ENCODE measurements at places on chromosomes 3 and 15.

- DNase-seq: no peak
Observed at GRCh38 chr3:87873136-87873535, 185.7 kb downstream of the CGGBP1 start.

DNA sequence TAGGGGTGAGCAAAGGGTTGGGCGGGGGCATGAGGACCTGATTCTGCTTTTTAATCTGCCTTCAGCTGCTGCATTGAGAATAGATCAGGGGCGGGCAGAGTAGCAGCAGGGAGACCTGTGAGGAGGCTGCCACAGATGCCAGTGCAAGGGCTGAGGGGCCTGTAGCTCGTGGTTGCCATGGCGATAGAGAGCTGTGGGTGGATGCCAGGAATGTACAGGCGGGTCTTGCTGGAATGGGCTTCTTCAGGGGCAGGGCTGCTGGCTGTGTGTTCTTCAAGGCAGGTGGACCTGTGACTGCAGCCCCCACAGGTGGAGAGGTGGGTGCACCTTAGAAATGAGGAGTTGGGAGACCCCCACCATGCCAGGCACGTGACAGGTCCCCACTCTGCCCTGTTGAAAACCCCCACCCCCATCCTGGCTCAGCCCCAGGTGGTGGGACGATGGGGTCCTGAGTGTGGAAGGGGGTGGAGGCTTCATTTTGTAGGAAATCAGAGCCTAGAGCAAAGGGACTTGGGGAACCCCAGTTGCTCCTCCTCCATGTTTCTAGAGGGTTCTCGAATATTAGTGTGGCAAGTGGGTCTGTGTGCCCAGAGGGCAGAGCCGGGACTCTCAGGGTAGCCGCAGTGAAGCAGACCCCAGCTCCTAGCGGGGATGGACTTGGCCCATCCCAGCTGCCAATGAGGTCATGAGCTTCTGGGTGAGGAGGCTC is 38.3 kb downstream of the SLC6A6 start:
- DNase-seq: peak; percentile 60

DNA sequence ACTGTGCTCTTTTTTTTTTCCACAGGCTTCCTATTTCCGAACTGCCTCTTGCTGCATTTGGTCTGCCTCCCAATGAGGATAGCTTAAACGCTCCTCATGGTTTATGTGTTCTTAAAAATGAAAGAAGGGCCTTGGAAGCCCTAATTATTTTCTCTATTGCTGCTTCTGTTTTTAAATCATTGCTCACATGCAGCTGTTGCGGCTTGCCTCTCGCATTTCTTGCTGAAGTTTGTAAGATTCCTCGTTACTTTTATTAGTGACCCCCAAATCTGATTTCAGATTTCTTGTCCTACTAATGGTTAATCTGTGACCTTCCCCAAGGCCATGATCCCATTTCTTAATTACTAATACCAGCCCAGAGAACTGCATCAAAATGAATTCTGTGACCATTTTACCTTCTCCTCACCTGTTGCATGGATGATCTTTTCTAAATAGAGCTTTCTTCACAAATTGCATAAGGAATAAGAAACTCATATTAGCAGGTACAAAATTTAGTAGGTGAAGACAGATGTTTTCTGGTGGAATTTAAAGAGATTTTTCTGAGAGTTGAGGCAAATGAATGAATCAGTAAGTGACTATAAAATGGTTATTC is 1.8 kb downstream of the UBE2E1 start:
- no peak for DNase-seq

GRCh38 chr3:12970684-12971083 is 102.5 kb downstream of the IQSEC1 start:
- DNase-seq: no peak

GRCh38 chr15:98950248-98950647 is 57.3 kb downstream of the PGPEP1L start:
- no peak for DNase-seq

- no peak for DNase-seq
Observed at GRCh38 chr3:88013592-88013991, 45.2 kb downstream of the CGGBP1 start.

DNA sequence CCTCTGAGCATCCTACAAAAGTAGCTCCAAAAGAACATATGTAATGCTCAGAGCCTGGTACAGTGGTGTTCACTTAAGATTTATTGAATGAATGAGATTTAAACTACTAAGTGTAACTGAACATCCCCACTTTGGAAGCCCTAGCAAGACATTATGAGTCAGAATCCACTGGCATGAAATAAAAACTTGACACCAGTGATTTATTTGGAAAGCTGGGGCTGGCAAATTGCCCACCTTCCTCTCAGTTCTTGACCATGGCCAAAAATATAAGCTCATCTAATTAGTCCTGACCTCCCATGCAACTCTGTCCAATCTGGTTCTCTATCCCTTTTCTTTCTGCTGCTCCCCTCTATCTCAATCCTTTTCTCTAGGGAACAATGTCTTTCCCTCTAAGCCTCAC is 418.0 kb downstream of the PLCL2 start:
- DNase-seq: no peak

- DNase-seq: peak; percentile 26
Observed at GRCh38 chr15:43511012-43511885, 6.2 kb upstream of the MAP1A start.

GRCh38 chr3:158640646-158641045 is 3.7 kb upstream of the GFM1 start:
- DNase-seq: no peak

DNA sequence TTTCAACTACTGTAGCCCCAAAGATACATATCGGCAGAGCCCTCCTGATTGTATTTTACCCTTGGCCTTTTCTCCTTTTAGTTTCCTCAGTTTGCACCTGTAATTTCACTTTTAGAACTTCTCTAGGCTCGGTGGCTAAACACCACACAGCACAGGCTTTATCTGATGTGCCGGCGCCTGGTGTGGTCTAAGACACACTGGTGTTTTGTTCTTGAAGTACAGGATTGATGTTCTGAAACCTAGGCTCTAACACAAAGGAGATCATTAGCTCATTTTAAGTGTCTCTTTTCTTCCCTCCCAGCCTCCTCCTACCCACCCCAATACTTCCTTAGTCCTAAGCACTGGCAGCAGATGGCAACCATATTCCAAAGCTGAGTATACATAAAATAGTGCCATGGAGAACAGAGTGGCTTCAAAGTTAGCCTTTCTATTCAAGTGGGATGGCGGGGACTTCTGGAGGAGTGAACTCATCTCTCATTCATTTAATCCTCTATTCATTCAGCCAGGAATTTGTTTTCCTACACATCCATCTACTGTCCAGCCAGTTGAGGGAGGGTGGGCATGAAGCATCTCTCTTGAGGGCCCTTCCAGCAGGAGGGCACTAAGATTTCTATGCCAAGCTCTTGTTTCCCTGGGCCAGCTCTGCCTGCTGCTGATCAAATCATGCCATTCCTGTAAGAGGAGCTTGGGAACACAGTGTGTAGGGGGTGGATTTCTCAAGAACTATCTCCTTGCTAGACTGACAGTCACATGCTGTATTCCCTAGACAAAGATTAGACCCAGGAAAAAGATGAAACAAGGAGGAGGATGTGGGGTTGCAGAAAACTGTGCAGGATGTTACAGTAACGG is 71.2 kb downstream of the TIGIT start:
- DNase-seq: no peak

- DNase-seq: no peak
Observed at GRCh38 chr3:117417411-117417810, 707.8 kb downstream of the TUSC7 start.

DNA sequence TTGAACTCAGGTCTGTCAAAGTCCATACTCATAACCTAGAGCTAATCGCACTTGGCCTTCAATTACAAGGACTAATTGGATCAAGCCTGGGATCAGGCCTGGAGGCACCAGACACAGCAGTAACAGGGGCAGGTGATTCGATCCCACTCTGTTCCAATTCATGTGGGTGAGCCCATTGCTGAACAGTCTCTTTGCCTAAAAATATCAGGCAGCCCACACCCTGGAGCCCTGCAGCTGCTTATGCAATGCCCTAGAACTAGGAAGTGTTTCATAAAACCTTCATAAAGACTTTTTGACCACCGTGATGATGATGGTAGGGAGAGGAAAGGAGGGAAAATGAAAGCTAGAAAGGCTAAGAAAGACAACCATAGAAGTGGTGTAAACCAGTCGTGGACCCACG is 47.8 kb upstream of the NEO1 start:
- no peak for DNase-seq

DNA sequence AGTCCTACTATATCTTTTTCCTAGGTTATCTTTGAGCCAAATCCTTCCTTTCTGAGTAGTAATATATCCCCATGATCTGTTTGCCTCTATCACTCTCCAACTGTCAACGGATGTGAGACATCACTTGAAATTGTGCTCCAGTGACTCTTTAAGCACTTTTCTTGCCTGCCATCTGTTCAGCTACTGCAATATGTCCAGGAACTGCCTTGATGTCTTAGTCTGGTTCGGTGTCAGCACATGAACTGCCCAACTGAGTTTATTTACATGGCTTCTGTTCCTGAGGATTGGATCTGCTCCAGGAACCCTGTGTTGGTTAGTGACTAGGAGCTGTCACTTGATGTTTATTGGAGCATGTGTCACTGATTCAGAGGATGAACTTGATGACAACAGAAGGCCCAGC is 116.5 kb downstream of the SLC9A9 start:
- no peak for DNase-seq

- DNase-seq: no peak
Observed at GRCh38 chr3:142273501-142273900, 48.1 kb upstream of the GK5 start.

- DNase-seq: no peak
Observed at GRCh38 chr3:9681723-9682081, 21.9 kb upstream of the CPNE9 start.

- DNase-seq: no peak
Observed at GRCh38 chr3:157074490-157074889, 85.5 kb downstream of the CCNL1 start.

GRCh38 chr3:182258538-182259177 is 534.6 kb upstream of the ATP11B start:
- DNase-seq: peak; percentile 37

- DNase-seq: no peak
Observed at GRCh38 chr15:76321171-76321570, 9.9 kb upstream of the ETFA start.

DNA sequence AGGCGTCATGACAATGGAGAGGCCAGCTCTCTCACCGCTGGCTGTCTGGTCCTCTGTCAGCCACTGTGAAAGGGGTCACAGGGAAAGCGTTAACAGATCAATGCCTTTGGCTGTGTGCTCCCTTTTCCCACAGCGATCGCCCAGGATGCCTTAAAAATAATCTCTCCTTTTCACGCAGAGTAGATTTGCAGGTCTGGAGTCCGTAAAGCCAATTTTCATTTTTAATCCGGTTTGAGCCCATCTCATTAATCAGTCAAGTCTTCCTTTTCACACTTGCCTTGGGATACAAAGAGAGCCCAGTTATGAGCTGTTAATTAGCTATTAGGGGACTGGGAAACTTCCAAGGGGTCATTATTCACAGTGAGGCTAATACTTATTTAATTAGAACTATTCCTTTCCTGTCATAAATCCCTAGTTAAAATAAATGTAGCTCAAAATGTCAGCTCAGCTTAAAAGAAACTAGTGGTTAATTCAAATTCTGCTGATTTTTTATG is 104.3 kb upstream of the RASGRP1 start:
- DNase-seq: no peak

- no peak for DNase-seq
Observed at GRCh38 chr3:137343283-137343682, 385.5 kb downstream of the IL20RB start.

GRCh38 chr3:101989578-101990200 is 140.4 kb downstream of the NFKBIZ start:
- DNase-seq: no peak

- DNase-seq: no peak
Observed at GRCh38 chr15:59550956-59551355, 60.6 kb upstream of the GCNT3 start.

DNA sequence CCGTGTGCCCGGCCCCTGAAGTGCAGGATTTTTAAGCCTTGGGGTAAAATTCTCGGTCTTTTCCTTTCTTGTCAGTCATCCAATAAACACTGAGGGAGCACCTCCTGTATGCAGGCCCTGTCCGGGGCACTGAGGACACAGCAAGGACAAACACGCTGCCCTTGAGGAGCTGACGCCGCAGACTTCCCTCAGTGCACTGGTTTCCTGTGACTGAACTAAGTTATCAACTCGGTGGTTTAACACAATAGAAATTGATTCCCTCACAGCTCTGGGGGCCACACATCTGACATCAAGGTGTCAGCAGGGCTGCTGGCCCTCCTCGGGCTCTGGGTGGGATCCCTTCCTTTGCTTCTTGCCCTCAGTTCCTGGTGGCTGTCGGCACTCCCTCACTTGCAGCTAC is 65.1 kb downstream of the ZNF445 start:
- no peak for DNase-seq

GRCh38 chr3:53693451-53693850 is 152.8 kb downstream of the CHDH start:
- no peak for DNase-seq

- no peak for DNase-seq
Observed at GRCh38 chr15:77358545-77359240, 61.2 kb downstream of the PEAK1 start.

- DNase-seq: no peak
Observed at GRCh38 chr3:190486908-190487607, 26.8 kb upstream of the IL1RAP start.

- no peak for DNase-seq
Observed at GRCh38 chr3:32814361-32814760, 3.4 kb upstream of the TRIM71 start.

DNA sequence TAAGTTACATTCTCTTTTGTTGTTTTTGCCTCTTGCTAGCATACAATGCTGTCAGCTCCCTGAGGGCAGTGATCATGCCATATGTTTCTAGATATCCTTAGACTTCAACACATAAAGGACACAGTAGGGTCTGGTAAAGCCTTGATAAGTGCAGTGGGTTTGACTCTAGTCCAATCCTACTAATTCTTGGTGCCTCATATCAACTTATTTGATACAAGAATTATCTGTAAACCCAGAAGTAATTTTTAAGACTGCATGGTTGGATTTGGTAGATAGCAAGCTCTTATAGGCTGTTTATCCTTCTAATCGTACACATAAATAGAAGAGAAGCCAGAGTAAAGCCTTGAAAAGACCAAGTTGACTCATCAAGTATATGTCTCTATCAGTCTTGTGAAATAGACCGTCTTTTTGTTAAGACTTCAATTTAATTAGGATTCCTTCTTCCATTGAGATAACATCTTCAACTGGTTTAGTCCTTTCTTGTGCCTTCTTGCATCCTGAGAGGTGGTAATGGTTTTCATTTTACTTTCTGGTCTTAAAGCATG is 265.6 kb upstream of the CDIN1 start:
- no peak for DNase-seq

GRCh38 chr3:176075491-176075890 is 1121.8 kb downstream of the TBL1XR1 start:
- no peak for DNase-seq

GRCh38 chr3:107662124-107662507 is 139.4 kb downstream of the BBX start:
- no peak for DNase-seq

GRCh38 chr15:80590761-80591355 is 104.3 kb upstream of the ABHD17C start:
- DNase-seq: no peak

GRCh38 chr3:10008588-10009344 is 17.5 kb upstream of the FANCD2 start:
- DNase-seq: peak; percentile 24

GRCh38 chr3:4776980-4777581 is 202.2 kb upstream of the BHLHE40 start:
- DNase-seq: no peak

- DNase-seq: no peak
Observed at GRCh38 chr15:74173380-74174218, at the start of gene ISLR. TSS of gene ISLR (plus strand) at chr15:74173710. CDS start at chr15:74174859, 1,149 bp downstream.

- no peak for DNase-seq
Observed at GRCh38 chr3:71779674-71780377, 5.1 kb downstream of the PROK2 start.

GRCh38 chr3:151863611-151864010 is 9.8 kb upstream of the SUCNR1 start:
- DNase-seq: no peak

GRCh38 chr15:100650685-100651084 is 48.3 kb downstream of the ASB7 start:
- no peak for DNase-seq

Data from urothelium cell line (cell line).